ENCODE measurements at places on chromosomes 7 and 10.

DNA sequence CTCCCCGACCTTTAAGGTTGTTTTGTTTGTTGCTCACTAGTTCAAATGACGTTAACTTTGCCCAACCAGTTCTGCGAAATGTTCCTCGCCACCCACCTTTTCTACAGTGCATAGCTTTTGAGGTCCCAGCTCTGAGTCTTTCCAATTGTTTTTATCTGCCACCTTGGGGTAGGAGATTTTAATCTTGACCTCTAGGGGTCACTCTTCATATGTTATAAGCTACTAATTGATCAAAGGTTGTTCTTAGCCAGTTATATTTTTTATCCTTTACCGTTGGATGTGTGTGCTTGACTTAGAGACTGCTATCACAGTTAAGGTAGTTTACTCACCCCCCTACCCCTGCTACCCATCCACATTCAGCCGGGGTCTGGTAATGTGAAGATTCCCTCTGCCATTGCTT lies 372.4 kb downstream of the SUGCT start:
- no peak for DNase-seq

- DNase-seq = no peak
Measured at GRCh38 chr10:95404864-95405263, 114.1 kb upstream of the PDLIM1 start.

DNA sequence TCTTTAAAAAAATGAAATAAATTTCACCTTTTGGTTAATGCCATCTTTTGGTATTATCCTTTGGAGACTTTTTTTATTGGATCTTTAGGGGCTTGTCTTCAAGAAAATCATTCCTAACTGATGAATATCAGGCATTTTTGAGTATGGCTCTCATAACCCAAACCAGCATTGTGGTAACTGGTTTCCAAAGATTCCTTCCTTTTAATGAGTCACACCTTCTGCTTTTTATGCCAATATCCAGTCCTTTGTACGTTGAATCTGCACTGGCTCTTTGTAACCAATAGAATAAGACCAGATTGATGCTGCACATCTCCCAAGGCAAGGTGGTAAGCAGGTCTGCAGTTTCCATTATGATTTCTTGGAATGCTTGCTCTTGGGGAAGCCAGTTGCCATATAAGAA lies 89.1 kb downstream of the GPR158 start:
- DNase-seq = no peak

GRCh38 chr10:94199565-94199964 lies 163.2 kb downstream of the NOC3L start:
- no peak for DNase-seq

- DNase-seq = no peak
Measured at GRCh38 chr10:35752469-35753461, 110.7 kb upstream of the FZD8 start.

GRCh38 chr7:66301249-66301648 lies 96.1 kb downstream of the TPST1 start:
- DNase-seq = no peak

DNA sequence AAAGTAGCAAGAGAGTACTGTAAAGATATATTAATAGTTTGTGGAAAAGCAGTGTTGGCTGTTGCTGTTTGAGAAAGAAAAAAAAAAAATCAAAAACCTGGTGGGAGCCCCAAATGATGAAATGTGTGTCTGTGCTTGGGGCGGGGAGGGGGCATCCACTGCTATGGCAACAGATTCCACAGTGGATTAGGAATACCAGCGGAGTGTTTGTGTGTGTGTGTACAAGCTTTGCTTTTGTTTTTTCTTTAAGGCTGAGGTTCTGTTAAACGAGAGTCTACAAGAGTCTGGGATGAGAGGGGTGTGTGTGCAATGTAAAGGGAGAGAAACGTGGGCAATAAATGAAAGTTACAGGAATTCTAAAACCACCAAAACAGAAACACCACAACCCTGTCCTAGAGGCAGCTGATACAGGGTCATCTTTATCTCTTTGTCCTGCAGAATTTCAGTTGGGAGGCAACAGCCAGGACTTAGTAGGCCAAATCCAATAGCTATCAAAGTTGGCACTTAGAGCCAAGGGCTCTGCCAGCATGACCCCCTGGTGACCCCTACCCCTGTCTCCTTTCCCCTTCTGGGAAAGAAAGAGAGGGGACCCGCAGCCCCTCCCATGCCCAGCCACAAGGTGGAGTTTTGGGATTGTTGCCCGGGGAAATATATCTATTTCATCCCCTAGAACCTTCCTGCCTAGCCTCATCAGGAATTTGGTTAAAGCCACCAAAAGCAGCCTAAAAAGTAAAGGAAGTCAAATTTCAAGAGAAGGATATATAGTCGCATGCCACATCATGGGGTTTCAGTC lies 85.4 kb downstream of the OSBPL3 start:
- no peak for DNase-seq

- no peak for DNase-seq
Measured at GRCh38 chr7:44149571-44150465, 8.7 kb upstream of the MYL7 start.

- no peak for DNase-seq
Measured at GRCh38 chr10:46327685-46328084, 40.9 kb downstream of the ANTXRL start.

DNA sequence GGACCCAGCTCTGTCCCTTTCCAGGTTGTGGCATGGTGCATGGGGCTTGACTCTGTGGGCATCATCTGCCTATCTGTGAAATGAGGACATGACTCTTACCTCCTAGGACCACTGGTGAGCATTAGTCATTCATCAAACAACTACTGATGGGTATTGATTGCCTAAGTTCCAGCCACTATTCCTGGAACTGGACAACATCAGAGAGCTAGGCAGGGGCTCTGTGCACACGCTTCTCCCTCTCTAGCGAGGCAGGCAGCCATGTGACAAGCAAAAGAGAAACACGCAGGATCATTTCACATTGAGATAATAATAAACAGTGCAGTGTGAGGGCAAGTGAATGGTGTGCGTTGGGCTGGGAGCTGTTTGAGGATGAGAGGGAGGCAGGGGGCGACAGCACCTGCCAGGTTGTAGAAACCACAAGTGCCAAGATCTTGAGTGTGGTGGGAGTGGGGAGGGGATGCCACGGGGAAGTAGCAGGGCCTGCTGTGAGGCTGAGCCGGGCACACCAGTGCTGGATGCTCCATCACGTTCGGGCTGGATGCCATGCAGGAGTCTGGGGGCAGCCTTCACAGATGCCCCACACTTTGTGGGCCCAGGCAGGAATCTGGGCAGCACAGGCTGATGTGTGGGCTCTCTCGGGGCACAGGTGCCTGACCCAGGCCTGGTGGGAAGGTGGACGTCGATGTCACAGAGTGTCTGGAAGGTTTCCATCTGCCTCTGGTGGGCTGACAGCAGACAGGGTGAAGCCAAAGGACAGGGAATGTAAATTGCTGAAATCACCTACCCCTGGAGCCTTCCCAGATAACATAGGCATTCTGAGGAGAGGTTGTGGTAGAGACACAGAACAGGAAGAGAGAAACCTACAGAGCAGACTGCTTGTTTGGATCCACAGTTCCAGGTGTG lies 405.5 kb downstream of the RPS24 start:
- no peak for DNase-seq

- DNase-seq = peak; percentile 16
Measured at GRCh38 chr7:22589641-22590201, 89.7 kb upstream of the STEAP1B start.

DNA sequence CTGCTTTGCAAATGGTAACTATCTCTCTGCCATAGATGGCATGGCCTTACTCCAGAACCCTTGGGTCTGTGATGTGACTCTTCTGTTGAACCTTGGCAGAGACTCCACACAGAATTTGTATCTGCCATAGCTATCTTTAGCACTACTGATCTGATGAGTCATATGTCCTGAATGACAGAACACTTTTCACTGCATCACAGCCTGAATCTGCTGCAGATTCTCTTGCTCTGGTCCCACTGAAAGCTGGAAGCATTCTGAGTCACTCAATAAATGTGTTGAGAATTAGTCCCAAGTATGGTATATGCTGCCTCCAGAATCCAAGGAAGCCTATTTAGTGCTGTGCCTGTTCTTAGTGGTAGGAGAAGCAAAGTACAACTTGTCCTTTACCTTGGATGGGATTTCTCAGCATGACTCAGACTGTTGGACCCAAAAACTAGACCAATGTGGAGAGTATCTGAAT lies 39.5 kb upstream of the ANKRD1 start:
- DNase-seq = no peak

- peak; percentile 47 for DNase-seq
Measured at GRCh38 chr7:100407285-100408180, 21.0 kb downstream of the ZCWPW1 start.

DNA sequence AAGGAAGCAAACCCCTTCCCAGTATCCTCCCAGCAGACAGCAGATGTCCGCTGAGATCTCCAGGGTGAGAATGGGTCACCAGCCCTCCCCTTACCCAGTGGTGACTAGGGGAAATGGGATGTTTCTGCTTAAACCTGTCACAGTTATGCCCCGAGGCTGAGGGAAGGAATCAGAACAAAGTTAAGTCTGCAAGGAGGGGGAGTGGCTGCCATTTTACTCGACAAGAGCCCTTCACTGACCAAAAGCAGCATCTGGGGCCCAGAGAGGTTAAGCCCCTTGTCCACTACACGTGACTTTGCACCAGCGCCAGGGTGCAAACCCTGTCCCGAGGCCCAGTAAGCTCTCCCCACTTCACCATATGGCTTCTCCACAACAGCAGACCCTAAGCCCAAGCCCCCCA lies 4.6 kb upstream of the NANOS1 start:
- DNase-seq = no peak

- DNase-seq = no peak
Measured at GRCh38 chr10:91493313-91493712, 83.2 kb downstream of the HECTD2 start.

DNA sequence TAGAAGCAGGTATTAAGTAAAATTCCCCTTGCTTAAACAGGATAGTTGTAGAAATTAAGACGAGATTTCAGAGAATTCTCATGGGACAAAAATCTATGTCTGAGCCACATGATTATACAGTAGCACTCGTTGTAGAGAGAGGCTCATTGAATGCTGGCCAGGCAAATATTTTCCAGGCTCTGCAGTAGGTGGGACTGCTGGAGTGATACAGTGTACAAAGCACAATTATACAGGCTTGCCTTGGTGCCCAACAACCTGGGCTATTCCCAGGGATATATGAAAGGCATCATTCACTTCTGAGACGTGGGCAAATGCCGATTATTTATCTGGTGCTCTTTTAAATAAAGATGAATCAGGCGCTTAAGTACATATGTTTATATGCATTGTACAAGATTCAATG lies 380.6 kb downstream of the PHTF2 start:
- no peak for DNase-seq
